ENCODE measurements at places on chromosomes 7 and 10. TPM values are rescaled to one million over a fixed set of nuclear protein-coding genes. Genes with fewer than 3 reads are reported as not detected.

- no peak for DNase-seq
- H3K4me1 ChIP-seq: no peaks in the 10 kb centered on the region
- no peak overlapping the region for H3K27ac ChIP-seq
These were observed 10.4 kb upstream of the NACAD start for GRCh38 chr7:45098983-45099839.

GRCh38 chr7:4886671-4887070 is 3.2 kb upstream of the RADIL start:
- peaks cover 8% of the 10 kb centered on the region for H3K4me1 ChIP-seq
- H3K27ac ChIP-seq: no peak overlapping the region
- no peak overlapping the region for H3K4me3 ChIP-seq
- no peaks in the 10 kb centered on the region for H3K27me3 ChIP-seq
- no peak for DNase-seq

GRCh38 chr7:92448205-92448747 is 994 bp downstream of the GATAD1 start:
- peaks cover 18% of the 10 kb centered on the region for H3K4me1 ChIP-seq
- DNase-seq: peak; percentile 52
- peak overlapping the region; percentile 91 for H3K27ac ChIP-seq
- no peaks in the 10 kb centered on the region for H3K27me3 ChIP-seq
- H3K4me3 ChIP-seq: peak overlapping the region; percentile 80

DNA sequence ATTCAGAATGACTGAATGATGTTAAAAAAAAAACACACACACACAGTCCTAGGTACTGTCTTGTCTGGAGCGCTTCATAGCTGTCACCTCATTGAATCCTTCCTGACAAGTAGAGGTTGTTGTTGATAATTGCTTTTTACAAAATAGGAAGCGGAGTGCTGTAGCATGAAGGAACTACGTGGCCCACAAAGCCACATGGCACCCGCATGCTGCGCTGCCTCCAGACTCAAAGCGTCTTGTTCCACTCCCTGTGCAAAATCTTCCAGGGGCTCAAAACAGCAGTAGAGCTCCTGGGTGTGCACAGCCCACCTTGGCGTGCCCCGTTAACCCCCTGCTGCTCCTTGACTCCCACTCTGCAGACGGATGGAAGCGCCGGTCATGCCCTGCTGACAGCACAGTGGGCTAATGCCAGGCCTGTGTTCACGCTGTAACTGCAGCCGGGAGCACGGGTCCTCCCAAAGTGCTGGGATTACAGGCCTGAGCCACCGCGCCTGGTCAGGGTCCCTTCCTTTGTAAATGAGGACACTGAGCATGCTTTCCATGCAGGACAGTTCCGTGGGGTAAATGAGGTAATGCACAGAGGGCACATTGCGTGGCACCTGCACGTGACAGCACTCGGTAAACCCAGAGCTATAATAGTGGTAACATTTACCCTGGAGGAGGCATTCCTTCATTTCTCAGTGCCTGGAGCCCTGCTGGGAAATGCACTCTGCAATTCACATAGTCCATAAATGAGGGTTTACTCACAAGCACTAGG is 91.1 kb upstream of the GNA12 start:
- no peak overlapping the region for H3K27ac ChIP-seq
- no peaks in the 10 kb centered on the region for H3K4me1 ChIP-seq
- H3K36me3 ChIP-seq: no peaks in the 10 kb centered on the region
- H3K27me3 ChIP-seq: peaks cover 2% of the 10 kb centered on the region
- H3K4me3 ChIP-seq: no peak overlapping the region
- DNase-seq: no peak

DNA sequence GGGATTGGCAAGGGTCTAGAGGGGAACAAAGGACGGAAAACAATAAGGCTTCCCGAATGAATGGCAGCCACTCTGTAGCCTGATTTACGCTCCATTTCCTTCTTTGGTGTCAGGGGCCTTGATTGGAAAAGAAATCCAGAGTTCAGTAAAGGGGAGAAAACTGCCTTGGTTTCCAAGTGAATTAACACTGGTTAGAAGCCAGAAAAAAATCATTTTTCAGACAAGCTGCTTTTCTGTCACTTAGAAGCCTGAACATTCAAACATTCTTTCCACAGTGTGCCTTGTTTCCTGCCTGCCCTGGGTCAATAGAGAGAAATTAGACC is 283 bp upstream of the TRDMT1 start:
- DNase-seq: no peak
- H3K4me1 ChIP-seq: peaks cover 12% of the 10 kb centered on the region
- no peaks in the 10 kb centered on the region for H3K36me3 ChIP-seq
- H3K27ac ChIP-seq: peak overlapping the region; percentile 92

- H3K27me3 ChIP-seq: no peaks in the 10 kb centered on the region
- no peak overlapping the region for H3K4me3 ChIP-seq
- peaks cover 98% of the 10 kb centered on the region for H3K36me3 ChIP-seq
- DNase-seq: no peak
These were observed 20.7 kb upstream of the SEC24C start for GRCh38 chr10:73723516-73723915.

GRCh38 chr10:91006752-91007346 is 86.0 kb upstream of the ANKRD1 start:
- no peak for DNase-seq
- no peaks in the 10 kb centered on the region for H3K36me3 ChIP-seq
- no peaks in the 10 kb centered on the region for H3K4me1 ChIP-seq
- H3K27ac ChIP-seq: no peak overlapping the region
- no peak overlapping the region for H3K4me3 ChIP-seq
- H3K27me3 ChIP-seq: no peaks in the 10 kb centered on the region

GRCh38 chr10:125158601-125159485 is 1.5 kb downstream of the CTBP2 start:
- H3K36me3 ChIP-seq: no peaks in the 10 kb centered on the region
- peak; percentile 65 for DNase-seq
- peak overlapping the region; percentile 98 for H3K27ac ChIP-seq
- H3K4me3 ChIP-seq: peak overlapping the region; percentile 93
- H3K4me1 ChIP-seq: peaks cover 46% of the 10 kb centered on the region

Gene FAM25G
- polyA plus RNA-seq: not detected

Gene GALNT17
- polyA plus RNA-seq: 0.28 TPM

Gene OR2A1
- 0.01 TPM for polyA plus RNA-seq

Data from psoas muscle (tissue), 8 donors.